Stimulated activated CD4-positive, alpha-beta T cell treated with anti-CD3 and anti-CD28 coated beads, Interleukin-1b, Interleukin-23, amount 100 ng/mL, for 1 hour (primary cell): ENCODE measurements at places on chromosomes 13 and 19.

DNA sequence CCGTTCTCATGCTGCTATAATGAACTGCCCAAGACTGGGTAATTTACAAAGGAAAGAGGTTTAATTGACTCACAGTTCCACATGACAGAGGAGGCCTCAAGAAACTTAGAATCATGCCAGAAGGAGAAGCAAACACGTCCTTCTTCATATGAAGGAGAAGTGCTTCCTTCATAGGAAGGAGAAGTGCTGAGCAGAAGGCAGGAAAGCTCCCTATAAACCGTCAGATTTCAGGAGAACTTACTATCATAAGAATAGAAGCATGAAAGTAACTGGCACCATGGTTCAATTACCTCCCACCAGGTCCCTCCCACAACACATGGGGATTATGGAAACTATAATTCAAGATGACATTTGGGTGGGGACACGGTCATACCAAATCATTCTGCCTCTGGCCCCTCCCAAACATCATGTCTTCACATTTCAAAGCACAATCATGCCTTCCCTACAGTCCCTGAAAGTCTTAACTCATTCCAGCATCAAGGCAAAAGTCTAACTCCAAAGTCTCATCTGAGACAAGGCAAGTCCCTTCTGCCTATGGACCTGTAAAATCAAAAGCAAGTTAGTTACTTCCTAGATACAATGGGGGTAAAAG, 10.6 kb downstream of the ACOD1 start:
- no peak for DNase-seq

GRCh38 chr19:8209462-8210378, 550 bp downstream of the CERS4 start:
- peak; percentile 56 for DNase-seq

DNA sequence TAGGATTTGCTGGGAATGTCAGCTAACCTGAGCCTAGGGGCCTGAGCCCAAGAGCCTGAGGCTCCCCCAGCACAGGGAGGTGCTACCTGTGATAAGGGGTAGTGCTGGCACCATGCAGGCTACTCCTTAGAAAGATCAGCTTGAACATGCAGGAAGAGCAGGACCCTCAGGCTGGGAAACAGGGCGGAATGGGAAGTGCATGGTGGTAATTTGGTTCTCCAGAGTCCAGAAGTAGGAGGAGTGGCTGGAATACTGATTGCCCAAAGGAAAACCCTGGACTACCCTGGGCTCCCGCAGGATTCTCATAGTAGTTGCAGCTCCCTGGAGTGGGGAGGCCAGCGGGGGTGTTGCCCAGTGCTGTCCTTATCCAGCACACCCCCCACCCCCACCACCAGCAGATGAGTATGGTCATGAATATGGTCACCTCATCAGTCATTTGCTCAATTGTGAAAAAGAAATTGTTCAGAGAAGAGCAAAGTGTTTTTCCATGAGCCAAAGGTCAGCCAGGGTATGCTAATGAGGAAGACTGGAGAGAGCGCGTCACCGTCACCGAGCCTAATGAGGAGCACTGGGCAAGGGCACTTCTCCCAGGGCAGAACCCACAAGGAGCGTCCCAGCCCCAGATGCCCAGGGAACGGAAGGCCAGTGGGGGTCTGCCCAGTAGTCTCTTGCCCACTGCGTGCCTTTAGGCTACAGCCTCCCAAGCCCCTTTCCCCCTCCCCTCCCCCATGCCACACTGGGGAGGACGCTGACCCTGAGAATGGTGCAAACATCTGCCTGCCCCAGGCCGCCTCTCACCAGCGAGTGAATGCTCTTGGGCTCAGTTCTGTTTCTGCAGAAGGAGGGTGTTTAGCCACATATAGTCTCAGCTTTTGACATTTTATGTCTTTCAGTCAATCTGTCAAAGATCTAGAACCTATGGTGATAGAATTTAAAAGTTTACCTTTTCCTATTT, 5.3 kb downstream of the SLC25A15 start:
- DNase-seq: no peak

DNA sequence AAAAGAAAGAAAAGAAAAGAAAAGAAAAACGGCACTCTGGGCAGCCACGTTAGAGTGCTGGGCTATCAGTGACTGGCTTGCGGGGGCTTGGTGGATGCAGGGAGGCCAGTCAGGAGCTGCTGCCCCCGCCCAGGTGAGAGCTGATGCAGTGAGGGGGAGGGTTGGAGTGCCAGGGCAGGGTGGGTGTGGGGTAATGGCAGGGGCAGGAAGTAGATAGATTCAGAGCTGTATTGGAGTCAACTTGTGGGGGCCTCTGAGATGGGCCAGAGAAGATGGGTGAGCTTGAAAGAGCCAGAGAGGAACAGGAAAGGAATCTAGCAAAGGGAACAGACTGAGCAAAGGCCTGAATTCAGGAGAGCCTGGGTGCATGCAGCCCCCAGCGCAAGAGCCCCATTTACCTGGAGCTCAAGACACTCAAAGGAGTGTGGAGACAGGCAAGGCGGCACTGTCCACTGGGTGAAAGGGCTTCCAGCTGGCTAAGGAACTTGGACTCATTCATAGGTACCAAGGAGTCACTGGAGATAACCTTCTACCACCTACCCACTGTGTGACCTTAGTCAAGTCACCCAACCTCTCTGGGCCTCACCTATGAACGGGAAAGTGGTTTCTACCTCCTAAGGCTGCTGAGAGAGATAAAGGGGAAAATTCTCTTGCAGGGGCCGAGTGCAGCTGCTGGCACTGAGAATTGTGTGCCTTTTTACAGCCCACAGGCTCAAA, 20.2 kb downstream of the VSTM2B start:
- DNase-seq: no peak

DNA sequence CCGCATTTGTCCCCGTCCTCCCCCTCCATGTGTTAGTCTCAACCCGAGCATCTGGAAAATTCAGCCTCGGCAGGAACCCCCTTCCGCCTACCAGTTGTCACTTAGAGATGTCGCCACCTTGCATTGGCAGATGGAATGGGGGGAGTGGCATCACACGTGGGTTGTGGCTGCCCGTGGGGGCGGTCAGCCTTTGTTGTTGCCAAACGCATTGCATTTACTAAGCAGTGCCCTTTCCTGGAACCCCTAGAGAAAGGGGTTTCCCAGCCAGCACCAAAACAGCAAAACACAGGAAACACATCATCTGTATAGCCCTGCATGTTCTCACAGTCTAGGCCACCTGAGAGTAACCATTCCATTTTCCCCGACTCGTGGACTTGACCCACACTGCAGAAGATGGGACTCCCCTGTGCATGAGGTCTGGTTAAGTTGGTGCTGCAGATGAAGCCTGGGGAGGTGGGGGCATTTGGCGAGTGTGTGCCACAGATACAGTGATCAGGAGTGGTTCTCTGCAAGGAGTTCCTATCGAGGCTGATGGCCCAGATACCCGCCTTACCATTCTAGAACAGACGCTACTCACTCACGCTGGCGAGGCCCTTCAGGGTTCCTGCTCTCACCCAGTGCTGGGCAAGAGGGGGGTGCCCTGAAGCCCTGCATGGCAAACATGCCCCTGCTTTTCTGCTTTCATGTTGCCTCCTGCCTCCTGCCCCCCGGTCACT, 38.3 kb downstream of the TMED1 start:
- peak; percentile 60 for DNase-seq

DNA sequence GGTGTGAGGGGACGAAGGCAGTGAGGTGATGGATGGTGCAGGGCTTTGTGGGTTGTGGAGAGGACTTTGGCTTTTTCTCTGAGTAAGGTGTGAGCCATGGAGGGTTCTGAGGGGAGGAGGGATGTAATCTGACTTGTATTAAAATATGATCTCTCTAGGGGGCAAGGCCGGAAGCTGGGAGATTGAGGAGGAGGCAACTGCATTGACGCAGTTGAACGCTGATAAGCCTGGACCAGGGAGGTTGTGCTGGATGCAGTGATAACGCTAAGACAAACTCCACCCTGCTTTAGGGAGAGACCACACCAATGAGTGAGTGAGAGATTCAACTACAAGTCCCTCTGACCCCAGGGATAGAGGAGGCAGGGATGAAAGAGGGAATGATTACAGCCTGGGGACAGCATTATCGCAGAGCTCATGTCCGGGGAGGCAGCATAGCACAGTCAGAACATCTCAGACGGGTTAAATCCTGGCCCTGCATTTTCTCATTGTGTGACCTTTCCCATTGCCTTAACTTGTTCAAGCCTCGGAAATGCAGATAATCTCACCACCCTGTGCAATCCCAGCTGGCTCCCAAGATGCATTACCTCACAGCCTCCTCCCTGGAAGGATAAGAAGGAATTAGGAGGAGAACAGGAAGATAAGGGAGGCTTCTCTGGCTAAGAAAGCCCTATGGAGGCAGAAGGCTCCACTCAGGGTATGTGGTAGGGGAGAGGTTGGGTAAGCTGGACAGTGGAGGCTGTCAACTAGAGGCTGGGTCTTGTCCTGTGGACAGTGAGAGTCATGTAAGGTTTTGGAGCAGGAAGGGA, 124.2 kb downstream of the CACNA1A start:
- no peak for DNase-seq

- DNase-seq: no peak
Measured at GRCh38 chr13:75612354-75612753, 23.8 kb upstream of the LMO7 start.

DNA sequence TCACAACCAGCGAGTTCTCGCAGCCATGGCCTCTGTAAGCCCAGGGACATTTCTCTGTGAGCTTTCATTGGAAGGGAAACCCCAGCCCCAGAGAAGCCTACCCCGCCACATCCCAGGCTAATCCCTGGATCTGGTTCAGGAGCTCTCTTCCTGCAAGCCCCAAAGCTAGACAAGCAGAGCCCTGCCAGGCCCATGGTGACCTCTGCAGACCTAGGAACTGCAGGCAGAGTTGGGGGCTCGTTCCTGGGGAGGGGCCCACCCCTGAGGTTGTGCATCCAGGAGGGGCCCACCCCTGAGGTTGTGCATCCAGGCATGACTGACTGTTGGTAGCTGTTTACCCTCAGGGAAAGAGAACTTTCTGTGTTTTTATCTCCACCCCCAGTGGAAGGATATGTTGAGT, 21.7 kb downstream of the KCTD15 start:
- no peak for DNase-seq

DNA sequence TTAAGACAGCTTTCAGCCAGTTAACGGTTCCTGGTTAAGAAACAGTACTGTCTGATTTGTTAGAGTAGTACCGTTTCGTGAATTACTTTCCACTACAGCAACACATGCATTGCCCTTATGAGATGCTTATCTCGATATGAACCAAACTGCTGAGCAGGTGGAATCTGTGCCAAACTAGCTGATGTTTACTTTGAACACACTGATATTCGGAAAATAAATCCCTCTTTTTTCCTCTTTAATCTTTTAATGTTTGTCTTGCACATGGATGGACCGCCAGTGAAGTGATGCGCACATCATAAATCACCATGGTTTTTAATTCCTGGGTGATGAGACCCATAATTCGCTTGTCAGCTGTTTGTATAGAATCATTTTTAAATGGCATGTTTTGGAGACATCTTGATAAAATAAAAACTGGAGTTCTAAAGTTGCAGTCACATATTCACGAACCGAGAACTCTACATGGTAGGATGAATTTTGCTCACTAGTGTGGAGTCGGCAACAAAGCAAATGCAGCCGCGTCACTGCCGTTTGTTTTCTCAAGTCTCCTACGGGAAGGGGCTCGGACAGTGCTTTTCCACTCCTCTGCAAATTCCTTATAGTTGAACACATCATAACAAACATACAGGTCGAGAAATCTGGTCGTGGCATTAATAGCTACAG, 1.1 kb downstream of the GJA3 start:
- DNase-seq: no peak

- no peak for DNase-seq
Measured at GRCh38 chr19:40603071-40603388, 1.9 kb downstream of the LTBP4 start.

DNA sequence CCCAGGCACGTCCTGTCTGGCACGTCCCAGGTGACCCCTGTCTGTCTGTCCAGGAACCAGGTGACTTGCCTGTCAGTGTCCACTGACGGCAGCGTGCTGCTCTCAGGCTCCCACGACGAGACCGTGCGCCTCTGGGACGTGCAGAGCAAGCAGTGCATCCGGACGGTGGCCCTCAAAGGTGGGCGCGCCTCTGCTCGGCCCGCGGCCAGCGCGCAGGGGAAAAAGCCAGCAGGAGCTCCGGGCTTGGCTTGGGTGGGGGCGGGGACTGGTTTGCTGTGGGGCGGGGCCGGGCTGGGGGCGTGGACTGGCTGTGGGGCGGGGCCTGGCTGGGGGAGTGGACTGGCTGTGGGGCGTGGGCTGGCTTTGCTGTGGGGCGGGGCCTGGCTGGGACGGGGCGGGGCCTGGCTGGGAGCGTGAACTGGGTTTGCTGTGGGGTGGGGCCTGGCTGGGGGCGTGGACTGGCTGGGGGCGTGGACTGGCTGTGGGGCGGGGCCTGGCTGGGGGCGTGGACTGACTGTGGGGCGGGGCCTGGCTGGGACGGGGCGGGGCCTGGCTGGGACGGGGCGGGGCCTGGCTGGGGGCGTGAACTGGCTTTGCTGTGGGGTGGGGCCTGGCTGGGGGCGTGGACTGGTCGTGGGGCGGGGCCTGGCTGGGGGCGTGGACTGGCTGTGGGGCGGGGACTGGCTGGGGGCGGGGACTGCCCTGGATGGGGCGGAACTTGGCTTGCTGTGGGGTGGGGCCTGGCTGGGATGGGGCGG, 7.2 kb downstream of the WDR18 start:
- peak; percentile 39 for DNase-seq

DNA sequence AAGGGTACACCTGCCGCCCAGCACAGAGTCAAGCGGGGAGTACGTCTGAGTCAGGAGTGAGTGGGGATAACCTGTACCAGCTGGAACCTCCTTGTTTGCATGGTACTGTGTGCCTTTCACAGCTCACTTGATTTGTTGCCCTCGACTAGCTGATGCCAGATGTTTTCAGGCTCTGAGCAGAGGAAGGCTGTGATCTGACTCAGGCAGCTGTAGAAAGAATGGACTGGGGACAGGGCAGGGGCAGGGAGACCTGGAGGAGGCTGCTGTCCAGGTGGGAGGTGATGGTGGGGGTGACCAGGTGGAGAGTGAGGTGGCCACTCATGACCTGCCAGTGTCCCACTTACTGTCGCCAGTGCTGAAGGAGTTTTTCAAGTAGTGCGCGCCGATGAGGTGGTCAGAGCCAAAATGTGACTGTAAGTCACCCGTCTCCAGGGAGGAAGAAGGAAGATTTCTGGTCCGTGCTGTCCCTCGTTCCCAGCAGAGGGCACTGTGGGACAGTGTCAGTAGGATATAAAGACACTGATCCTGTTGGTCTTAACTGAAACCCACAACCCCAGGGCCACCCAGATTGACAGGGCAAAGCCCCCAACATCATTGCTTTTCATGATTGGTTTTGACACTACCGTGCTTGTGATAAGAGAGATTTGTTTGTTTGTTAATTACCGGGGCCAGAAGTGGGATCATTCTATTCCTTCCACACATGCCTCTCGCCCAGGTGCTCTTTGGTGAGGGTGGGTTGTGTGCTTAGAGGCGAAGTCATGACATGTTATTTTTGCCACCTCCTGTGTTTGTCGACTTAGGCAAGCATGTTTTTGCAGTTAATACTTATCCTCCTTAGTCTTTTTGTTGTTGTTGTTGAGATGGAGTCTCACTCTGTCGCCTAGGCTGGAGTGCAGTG, 128.4 kb downstream of the DPF1 start:
- peak; percentile 31 for DNase-seq
